ENCODE measurements at places on chromosomes 5 and 9.

GRCh38 chr5:15558681-15559080 is 58.7 kb downstream of the FBXL7 start:
- DNase-seq, result no peak

GRCh38 chr5:160229190-160229742 is at the start of gene FABP6:
Gene FABP6 (plus strand): TSS chr5:160229506. CDS start chr5:160229558, 52 bp downstream.
- no peak for DNase-seq

DNA sequence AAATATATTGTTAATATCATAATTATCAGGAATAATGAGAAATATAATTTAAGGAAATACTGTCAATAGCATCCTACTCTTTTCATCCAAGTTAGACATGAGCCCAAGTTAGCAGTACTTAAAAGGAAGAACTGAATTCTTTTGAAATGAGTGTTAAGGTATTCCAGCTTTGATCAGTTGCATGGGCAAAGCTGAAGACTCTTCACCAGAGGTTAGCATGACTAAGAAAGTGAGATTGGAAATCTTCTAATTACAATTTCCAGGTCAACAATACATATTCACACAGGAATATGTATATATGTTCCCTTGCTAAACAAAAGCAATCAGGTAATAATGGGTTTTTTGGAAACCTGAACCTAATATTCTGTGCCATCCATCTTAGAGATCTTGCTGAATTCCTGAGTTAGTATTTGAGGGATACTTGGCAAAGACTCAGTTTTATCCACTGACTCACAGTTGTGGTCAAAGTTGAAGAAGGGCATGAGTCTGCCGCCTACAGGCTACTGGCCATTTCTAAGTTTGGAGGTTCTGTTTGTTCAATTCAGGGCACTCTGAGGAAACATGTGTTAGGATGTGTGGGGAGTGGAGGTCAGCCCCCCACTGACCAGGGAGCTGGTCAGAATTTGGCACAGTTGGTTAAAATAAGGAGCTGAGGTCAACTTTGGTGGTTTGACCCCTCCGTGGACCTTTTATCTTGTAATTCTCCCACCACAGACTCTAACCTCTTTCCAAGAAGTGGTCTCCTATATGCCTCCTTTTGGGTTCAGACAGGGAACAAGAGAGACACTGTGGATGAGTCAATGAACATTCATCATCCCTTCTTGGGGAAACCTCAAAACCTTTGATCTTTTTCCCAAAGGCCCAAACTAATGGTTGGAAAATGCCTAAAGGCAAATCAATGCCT is 118.3 kb downstream of the PIK3R1 start:
- DNase-seq, result no peak

GRCh38 chr5:14420101-14420811 is 161.3 kb upstream of the OTULINL start:
- DNase-seq, result no peak

DNA sequence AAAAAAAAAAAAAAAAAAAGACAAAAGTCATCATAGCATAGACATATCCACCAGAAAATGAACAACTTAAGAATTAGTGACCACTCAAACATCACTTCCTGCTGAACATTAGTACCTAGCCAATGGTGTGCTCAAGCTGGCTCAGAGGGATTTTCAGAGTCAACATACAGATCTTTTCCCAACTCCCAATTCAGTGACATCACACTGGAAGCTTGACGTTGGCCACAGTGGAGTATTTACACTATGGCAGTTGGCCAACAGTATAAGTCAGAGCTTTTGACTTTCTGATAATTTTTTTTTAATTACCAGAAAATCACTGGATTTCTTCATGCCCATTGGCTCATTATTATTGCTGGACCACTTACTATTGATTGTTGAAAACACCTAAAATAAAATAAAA is 383.5 kb downstream of the ARHGEF28 start:
- DNase-seq, result no peak

- no peak for DNase-seq
These were observed 194.8 kb upstream of the SEMA6A start for GRCh38 chr5:116769470-116769869.

- DNase-seq, result no peak
These were observed 104.8 kb upstream of the CD180 start for GRCh38 chr5:67301285-67301903.

DNA sequence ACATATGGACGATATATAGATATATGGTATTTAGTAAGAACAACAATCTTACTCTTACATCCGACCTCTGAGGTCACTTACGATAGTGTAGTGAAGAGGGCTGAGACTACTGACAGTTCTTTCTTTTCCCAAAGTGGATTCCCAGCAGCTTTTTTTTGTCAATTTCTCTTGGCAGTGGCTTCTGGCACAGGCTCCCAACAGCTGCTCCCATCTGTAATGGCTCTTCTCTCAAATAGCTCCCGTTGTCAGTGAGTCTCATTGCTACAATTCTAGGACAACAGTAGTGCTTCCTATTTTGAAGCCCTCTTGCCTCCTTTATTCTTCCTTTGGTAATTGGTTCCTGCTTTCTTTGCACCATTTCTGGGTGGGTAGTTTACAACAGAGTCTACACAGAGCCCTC is 68.4 kb downstream of the SLC25A46 start:
- DNase-seq, result no peak

- DNase-seq, result no peak
These were observed 29.8 kb downstream of the WDR36 start for GRCh38 chr5:111121926-111122325.

DNA sequence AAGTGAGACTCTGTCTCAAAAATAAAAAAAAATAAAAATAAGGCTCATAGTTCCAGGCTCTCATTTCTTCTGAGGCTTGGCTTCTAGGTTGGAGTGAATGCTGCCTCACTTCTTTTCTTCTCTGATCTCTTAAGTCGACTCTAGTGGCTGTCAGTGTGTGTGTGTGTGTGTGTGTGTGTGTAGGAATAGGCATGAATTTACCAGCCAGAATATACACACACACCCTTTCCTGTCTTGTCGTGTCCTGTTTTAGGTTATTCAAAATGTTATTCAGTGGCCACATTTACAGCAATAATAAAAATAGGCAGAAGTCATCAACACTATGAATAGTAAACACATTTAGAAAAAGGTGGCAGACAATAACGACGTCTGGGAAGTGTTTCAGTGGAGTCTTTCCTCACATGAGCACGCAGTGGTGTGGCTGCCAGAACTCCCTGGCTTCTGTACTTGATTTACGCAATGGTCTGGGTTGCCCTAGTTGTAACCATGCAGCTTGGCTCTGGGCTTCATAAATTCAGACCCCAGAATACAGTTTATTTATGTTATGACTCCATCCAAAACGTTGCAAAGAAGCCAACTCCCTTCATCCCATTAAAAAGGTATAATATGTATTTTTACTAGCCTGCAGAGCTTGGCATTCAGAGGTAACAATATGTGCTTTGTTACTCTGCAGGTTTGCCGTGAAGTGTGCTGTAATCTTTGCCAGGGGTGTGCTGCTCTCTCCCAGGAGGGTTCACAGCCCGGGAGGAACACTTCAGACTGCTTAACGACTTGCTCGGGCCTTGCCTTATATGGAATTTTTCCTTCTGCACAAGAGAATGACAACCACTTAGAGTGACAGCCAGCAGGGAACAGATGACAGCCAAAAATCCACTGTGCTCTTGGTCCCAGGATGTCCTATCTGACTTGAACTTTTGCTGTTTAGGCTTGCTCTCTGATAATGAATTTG is 34.4 kb upstream of the PALM2AKAP2 start:
- no peak for DNase-seq

- no peak for DNase-seq
These were observed 86.5 kb downstream of the SREK1 start for GRCh38 chr5:66230551-66230950.

DNA sequence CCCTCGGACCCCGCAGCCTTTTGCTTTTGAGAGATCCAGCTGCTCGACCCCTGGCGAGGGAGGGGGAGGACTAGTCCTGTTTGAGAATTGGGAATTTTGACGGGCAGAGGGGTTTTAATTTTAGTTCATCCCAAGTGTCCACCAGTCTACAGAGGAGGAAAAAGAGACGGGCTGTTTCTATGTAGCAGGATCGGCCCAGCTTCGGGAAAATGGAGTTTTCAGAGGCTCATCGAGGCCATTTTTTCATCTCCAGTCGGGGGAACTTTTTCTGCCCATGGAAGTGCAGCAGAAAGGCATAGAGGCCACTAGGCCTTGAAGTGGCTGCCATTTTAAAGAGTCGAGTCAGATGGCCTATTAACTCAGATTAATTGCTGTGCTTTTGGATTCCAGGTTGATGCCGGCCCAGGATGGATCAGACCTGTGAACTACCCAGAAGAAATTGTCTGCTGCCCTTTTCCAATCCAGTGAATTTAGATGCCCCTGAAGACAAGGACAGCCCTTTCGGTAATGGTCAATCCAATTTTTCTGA is 1.2 kb downstream of the NSD1 start:
- no peak for DNase-seq

GRCh38 chr9:106156465-106156864 is 462.1 kb downstream of the TMEM38B start:
- DNase-seq, result no peak

GRCh38 chr5:41670854-41671479 is 160.6 kb upstream of the PLCXD3 start:
- DNase-seq, result no peak

DNA sequence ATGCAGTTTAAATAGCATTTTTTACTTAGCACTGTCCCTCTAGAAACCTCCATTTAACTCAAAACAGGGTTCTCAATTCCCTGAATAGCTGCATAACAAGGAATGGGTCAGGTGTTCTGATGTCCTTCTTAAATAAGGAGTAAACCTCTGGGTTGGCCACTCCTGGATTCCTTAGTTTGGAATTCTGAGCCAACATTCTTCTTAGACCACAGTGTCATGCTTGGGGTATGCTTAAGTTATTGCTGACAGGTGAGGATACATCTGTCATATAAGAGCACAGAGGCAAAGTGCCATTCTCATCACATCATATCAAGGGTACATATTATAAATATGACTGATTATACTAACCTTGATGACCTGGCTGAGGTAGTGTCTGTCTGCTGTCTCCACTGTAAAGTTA is 179.9 kb upstream of the SEMA6A start:
- no peak for DNase-seq

Data from germinal center (tissue), 1 donor.